ENCODE measurements at places on chromosomes 12 and 14.

DNA sequence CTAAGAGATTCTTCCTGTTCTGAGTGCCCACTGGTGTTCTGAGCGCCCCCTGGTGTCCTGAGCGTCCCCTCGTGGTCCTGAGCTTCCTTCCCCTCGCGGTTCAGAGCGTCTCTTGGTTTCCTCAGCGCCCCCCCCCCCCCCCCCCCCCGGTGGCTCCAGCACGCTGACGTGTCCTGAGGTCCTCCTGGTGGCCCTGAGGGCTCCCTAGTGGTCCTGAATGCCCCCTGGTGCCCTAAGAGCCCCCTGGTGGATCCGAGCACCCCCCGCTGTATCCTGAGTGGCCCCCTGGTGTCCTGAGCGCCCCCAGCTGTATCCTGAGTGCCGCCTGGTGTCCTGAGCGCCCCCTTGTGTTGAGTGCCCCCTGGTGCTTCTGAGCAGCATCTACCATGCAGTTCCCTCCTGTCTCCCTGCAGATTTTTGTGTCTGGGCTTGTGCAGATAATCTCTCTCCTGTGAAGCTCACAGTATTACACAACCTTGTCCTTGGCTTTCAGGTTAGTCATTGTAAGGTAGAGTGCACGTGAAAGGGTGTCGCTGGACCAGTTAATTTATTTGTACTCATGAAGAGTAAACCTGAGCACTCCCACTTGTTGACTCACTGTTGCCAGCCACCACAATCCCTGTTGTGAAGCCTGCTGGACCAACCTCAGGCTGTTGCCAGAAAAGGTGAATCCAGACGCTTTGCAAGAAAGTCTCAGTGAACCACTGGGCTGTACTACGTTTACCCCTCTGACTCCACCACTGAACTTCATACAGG is 1168.4 kb downstream of the TMEM121 start:
- H3K4me1 ChIP-seq = no peaks in the 10 kb centered on the region
- peaks cover 2% of the 10 kb centered on the region for H3K27me3 ChIP-seq
- H3K36me3 ChIP-seq = no peaks in the 10 kb centered on the region
- H3K27ac ChIP-seq = no peak overlapping the region

DNA sequence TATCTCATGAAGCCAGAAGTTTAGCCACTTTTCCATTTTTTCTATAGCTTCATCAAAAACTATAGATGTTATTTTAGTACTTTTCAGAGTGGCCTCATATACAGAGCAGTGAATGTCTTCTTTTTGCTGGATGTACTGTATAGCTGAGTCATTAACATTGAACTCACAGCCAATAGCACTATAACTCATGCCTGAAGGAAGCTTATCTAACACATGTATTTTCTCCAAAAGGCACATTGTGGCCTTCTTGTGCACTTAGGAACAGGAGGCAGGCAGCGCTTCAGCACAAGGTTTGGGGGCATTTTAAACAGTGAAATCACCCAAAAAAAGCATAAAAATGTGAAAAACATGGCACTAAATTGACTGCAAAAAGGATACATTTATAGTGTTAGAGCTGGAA is 336.8 kb upstream of the TMTC1 start:
- H3K27ac ChIP-seq = no peak overlapping the region
- no peak overlapping the region for H3K4me3 ChIP-seq
- H3K4me1 ChIP-seq = no peaks in the 10 kb centered on the region
- no peak for DNase-seq
- no peaks in the 10 kb centered on the region for H3K27me3 ChIP-seq

GRCh38 chr12:130619385-130620001 is 96.6 kb downstream of the RIMBP2 start:
- H3K36me3 ChIP-seq = no peaks in the 10 kb centered on the region
- no peak overlapping the region for H3K27ac ChIP-seq
- H3K27me3 ChIP-seq = no peaks in the 10 kb centered on the region

- H3K36me3 ChIP-seq = no peaks in the 10 kb centered on the region
- H3K4me1 ChIP-seq = no peaks in the 10 kb centered on the region
- no peak for DNase-seq
- no peak overlapping the region for H3K4me3 ChIP-seq
- no peak overlapping the region for H3K27ac ChIP-seq
These were observed 70.8 kb upstream of the IFNG-AS1 start for GRCh38 chr12:67918441-67918840.

GRCh38 chr12:25107920-25108319 is 87.0 kb downstream of the DNAI7 start:
- no peaks in the 10 kb centered on the region for H3K27me3 ChIP-seq
- DNase-seq = no peak
- peaks cover 25% of the 10 kb centered on the region for H3K36me3 ChIP-seq
- no peak overlapping the region for H3K27ac ChIP-seq
- H3K4me3 ChIP-seq = no peak overlapping the region
